CD4-positive, alpha-beta memory T cell (primary cell): ENCODE measurements at places on chromosomes 16 and 17. TPM values are rescaled to one million over a fixed set of nuclear protein-coding genes. Genes with fewer than 3 reads are reported as not detected.

- DNase-seq = no peak
- no peaks in the 10 kb centered on the region for H3K27me3 ChIP-seq
- no peak overlapping the region for H3K4me3 ChIP-seq
- no peaks in the 10 kb centered on the region for H3K4me1 ChIP-seq
These were observed 129.6 kb upstream of the LHX1 start for GRCh38 chr17:36807496-36808179.

- no peak for DNase-seq
- H3K27me3 ChIP-seq = peaks cover 3% of the 10 kb centered on the region
- H3K36me3 ChIP-seq = no peaks in the 10 kb centered on the region
These were observed 153.1 kb upstream of the NOG start for GRCh38 chr17:56440419-56440818.

The KIF18B gene
- not detected for total RNA-seq

The DOC2B gene
- not detected for total RNA-seq

GRCh38 chr17:11109106-11109505 is 131.9 kb upstream of the SHISA6 start:
- no peaks in the 10 kb centered on the region for H3K27me3 ChIP-seq
- DNase-seq = no peak
- no peaks in the 10 kb centered on the region for H3K36me3 ChIP-seq
- no peak overlapping the region for H3K4me3 ChIP-seq

The SPIRE2 gene
- total RNA-seq = 3.3 TPM

GRCh38 chr16:56428091-56428490 is 2.7 kb upstream of the AMFR start:
- H3K4me3 ChIP-seq = no peak overlapping the region
- no peak overlapping the region for H3K27ac ChIP-seq
- H3K27me3 ChIP-seq = no peaks in the 10 kb centered on the region
- H3K36me3 ChIP-seq = peaks cover 6% of the 10 kb centered on the region

- H3K36me3 ChIP-seq = no peaks in the 10 kb centered on the region
- H3K27me3 ChIP-seq = no peaks in the 10 kb centered on the region
- no peaks in the 10 kb centered on the region for H3K4me1 ChIP-seq
- DNase-seq = no peak
These were observed 404.9 kb upstream of the EEF2KMT start for GRCh38 chr16:5502467-5502869.

DNA sequence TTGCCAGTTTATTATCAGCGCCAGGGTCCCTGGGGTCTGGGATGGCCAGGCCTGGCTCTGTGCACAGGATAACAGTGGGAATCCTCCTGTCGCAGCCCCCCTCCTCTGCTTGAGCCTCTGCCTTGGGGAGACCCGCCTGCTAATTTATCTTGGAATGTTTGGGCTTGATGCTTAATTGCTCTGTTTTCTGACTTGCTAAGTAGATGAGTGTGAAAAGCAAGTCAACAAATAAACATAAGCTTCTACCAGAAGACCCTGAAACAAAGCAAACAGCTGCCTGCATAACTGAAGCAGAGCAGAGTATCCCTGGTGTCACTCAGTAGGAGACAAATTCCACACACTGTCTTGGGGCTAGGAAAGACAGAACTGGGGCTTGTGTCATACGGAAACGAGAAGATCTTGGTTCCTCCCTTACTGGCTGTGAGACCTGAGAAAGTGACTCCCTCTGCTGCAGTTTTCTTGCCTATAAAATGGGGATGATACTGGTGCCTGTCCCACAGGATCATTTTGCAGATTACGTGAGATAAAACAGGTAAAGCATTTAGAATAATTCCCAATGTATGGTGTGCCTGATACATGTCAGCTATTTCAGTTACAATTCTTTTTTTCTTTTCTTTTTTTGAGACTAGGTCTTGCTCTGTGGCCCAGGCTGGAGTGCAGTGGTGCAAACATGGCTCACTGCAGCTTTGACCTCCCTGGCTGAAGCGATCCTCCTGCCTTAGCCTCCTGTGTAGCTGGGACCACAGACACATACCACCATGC is 44.8 kb upstream of the IRX3 start:
- H3K27ac ChIP-seq = no peak overlapping the region
- H3K4me1 ChIP-seq = no peaks in the 10 kb centered on the region

DNA sequence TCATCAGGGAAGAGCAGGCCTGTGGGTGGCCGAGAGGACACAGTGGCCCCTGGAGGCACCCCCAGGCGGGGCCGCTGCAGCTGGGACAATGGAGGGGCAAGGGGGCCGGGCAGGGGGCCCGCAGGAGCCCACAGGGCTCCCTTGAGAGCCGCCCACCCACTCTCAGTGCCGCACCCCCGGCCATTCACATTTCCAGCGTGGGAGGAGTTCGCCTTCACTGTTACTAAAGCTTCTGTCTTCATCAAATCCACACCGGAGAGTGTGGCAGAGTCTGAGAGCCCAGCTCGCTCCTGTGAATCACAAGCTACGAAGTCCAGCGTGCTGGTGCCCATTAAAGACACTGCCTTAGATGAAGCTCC is 20.9 kb upstream of the PVALEF start:
- no peaks in the 10 kb centered on the region for H3K27me3 ChIP-seq
- H3K36me3 ChIP-seq = no peaks in the 10 kb centered on the region
- H3K4me1 ChIP-seq = no peaks in the 10 kb centered on the region
- no peak overlapping the region for H3K27ac ChIP-seq
- DNase-seq = no peak
- no peak overlapping the region for H3K4me3 ChIP-seq
